ENCODE measurements at places on chromosomes 5 and 9. TPM values are rescaled to one million over a fixed set of nuclear protein-coding genes. Genes with fewer than 3 reads are reported as not detected.

The POU4F3 gene
- not detected for polyA plus RNA-seq

The GOLM1 gene
- 187 TPM for polyA plus RNA-seq

DNA sequence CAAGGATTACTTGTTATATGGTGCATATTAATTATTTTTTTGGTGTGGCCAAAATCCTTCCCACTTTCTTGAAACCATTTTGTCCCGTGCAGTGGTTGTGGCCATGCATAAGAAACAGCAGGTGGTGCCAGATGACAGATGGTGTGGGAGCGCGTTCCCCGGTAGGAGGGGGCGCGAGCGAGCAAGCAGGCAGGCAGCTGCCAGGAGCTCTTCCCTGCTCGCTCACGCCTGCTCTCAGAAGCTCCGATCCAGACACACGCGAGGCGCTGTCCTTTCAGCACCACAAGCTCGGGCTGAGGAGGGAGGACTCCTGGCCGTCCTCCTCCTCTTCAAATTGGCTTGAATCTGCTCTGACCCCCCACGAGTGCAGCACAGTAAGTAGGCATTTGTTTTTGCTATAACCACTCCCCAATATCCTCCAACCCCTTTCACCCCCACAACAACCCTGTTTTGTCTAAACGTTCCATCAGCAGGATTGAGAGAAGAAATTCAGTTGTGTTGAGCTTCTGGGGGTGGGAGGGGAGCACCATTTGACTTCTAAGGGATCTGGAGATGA, at the start of gene NSG2:
NSG2 (plus strand) TSS at position 237 of the 556 bp plus-strand sequence. CDS start 1,050 bp downstream, outside the sequence.
- no peak for DNase-seq

DNA sequence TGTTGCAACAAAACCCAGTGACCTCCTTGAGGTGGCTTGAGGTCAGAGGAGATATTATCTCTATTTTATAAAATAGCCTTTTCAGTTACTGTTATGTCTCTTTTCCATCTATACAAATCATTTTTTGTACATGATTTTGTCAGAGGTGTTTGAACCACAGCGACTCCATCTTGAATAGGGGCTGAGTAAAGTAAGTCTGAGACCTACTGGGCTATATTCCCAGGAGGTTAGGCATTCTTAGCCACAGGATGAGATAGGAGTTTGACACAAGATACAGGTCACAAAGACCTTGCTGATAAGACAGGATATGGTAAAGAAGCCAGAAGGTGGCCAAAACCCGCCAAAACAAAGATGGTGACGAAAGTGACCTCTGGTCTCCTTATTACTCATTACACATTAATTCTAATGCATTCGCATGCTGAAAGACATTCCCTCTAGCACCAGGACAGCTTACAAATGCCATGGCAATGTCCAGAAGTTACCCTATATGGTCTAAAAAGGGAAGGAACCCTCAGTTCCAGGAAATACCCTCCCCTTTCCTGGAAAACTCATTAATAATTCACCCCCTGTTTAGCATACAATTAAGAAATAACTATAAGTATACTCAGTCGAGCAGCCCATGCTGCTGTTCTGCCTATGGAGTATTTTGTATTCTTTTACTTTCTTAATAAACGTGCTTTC, 283.9 kb upstream of the ISL1 start:
- no peak for DNase-seq

DNA sequence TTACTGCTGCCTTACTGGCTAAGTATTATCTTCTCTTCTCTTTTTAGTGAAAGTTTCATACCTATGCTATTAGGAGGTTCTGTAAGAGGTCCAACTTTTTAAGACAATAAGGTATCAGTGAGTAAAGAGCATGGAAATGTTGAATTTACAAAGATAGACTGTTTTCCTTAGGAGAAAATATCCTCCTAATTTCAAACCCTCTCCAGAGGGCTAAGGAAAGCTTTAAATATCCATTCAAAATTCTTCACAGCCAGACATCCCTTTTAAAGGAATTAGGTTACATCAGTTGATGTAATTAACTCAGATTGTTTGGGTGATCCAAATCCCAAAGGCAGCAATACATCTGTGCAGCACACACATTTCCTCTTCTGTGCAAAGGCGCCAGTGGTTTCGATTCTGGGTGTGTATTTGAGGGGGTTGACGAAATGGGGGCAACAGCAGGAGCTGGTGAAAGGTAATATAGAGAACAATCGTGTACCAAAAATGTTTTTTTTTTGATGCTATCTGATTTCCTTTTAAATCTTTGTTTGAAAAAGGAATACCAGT, 273.8 kb upstream of the RPS23 start:
- DNase-seq, result no peak

- no peak for DNase-seq
Measured at GRCh38 chr5:153752890-153753289, 262.4 kb downstream of the GRIA1 start.

DNA sequence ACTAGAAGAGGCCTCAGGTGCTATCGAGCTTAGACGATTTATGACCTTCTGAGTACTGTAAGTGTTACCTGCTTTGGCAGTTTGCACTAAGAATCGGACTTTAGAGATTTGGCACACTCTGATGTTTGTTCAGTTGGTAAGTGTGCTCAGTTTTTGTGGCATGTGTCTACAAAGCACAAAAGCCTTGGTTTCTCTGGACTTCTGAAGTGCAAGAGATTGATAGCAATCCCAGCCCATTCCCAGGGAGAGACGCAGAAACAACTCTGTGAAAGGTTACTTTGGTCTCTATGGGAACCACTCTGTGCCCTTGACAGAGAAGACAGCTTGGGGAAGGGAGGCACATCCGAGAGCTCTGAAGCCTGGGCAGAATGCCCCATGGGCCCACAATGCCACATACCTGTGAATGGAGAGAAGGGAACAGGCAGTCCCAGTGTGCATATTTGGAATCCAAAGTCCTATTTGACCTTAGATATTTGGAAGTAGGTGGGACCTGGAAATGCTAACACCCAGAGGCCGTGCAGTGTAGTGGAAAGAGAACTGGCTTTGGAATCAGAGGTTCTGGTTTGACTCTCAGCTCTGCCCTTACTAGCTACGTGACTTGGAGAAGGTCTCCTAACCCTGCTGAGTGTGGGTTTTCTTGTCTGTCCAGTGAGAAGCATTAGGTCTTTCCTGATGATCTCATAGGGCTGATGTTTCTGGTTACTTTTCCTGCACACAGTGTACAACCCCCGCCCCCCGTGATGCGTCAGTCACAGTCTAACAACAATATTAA, 194.3 kb upstream of the VLDLR start:
- DNase-seq, result no peak

DNA sequence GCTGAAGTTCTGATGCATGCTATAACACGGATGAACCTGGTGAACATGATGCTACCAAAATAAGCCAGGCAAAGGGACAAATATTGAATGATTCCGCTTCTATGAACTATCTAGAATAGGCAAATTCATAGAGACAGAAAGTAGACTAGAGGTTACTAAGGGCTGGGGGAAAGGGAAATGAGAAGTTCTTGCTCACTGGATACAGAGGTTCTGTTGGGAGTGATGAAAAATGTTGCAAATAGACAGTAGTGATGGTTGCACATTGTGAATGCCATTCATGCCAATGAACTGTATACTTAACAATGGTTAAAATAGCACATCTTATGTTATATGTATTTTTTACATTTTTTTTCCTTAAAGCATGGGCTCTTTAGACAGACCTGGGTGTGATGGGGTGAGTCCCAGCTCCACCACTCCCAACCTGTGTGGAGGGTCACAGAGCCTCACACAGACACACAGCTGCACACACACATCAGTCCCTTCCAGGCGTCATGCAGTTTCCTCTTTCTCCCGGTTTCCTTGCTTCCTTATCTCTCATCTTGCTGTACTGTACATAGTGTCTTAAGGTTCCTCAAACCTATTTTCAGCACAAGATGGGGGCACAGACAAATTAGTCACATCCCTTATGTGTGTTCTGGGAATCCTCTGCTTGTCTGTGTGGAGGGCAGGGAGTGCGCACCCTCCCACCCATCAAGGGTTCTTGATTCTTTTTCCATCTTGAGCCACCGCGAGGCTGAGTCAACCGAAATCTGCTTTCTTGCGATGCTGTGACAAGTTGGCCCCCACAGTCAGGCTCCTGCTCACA, 192.9 kb downstream of the CRB2 start:
- DNase-seq, result no peak

DNA sequence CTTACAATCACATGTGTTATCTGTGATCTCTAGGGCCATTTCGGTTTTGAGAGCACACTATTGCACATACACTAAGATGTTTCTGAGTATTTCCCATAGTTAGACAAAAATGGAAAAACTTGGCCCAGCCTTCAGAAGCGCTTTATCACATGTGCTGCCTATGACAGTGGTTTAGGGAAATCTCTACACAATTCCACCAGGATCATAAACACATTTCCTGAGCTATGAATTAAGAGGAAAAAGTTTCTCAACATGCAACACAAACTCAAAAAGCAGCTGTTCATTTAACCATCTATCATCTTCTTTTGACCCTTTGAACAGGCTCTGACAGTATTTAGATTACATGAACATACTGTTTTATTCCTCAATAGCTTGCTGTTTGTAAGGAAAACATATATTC, 15.1 kb downstream of the FGF1 start:
- DNase-seq, result no peak

DNA sequence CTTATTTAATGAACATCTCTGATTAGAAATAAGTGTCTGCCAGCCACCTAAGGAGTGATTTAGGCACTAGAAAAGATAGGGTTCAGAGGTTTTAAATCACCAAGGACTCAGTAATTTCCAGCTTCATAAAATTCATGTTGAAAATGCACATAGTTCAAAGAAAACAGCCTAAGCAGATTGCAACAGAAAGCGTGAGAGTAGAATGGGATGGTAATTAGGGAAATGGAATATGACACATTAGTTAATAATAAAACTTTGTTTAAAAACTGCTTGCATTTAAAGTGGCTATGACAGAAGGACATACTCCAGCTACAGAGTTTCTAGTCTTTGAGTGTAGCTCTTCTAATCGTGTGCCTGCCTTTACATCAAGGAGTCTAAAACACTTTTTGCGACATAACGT, 490.8 kb downstream of the TLE4 start:
- no peak for DNase-seq

DNA sequence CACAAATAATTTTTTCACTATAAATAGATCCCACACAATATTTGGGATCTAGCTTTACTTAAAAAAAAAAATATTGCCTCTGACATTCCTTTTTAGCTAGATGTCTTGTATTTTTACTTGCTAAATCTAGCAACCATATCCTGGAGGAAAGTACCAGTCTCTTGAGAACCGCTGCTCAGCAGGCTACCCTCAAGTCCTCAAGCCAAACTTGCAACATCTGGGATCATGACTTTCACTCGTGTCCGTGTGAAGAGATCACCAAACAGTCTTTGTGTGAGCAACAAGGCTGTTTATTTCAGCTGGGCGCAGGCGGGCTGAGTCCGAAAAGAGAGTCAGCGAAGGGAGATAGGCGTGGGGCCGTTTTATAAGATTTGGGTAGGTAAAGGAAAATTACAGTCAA, 180.3 kb upstream of the FER start:
- DNase-seq, result no peak

The SLC4A9 gene
- polyA plus RNA-seq, result not detected

GRCh38 chr5:74579215-74579614, 61.3 kb downstream of the ENC1 start:
- DNase-seq, result no peak

The SMIM33 gene
- polyA plus RNA-seq, result 4.7 TPM

- no peak for DNase-seq
Measured at GRCh38 chr5:39270225-39270848, 51.0 kb upstream of the FYB1 start.

- DNase-seq, result no peak
Measured at GRCh38 chr5:137672001-137672400, 63.9 kb downstream of the KLHL3 start.

The FGF1 gene
- polyA plus RNA-seq, result 0.60 TPM

GRCh38 chr9:12464910-12465512, 228.2 kb upstream of the TYRP1 start:
- DNase-seq, result no peak

The OR1Q1 gene
- polyA plus RNA-seq, result not detected

DNA sequence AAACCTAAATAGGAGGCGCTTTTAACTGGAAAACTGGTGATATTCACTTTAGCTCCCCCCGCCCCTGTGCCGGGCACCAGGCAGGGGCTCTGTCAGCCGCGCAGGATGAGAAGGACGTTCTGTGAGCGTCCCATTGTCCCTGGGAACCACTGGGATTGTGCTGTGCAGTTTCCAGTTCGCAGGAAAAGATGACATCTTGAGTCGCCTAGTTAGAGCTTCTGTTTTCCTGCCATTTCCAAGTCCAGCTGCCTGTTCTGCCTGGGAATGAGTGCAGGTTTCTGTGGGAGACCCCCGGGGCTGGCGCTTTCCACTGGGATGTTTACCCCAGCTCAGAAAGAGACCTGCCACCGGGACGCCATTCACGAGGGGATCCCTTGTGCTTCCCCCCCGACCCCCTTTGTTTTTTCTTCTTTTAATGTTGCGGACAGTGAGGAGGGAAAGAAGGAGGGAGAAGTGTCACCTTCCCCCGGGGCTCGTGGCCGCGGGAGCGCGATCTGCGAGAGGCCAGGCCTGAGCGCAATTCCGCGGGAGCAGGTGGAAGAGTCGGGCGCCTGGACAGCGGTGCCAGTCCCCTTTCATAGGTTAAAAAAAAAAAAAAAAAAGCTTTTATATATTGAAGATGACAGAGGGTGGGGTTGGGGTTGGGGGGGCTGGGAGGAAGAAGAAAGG, 121.5 kb downstream of the RMI1 start:
- DNase-seq, result no peak

The SNCAIP gene
- polyA plus RNA-seq, result not detected

- DNase-seq, result no peak
Measured at GRCh38 chr9:120846251-120846889, 3.6 kb upstream of the PSMD5 start.

DNA sequence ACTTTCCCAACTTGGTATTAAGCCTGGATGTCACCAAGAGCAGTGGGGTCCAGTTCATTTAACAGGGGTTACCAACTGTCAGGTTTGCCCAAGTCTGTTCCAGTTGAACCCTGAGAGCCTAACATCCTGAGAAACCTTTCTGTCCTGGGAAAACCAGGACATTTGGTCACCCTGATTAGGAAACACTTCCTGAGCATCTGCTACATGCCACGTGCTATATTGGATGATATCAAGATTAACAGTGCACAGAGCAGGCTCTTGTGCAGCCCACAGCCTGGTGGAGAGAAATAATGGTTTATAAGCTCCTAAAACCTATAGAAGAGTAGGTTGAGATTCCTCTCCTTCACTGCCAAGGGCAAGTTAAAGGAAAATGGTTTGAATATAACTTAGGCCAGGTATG, 102.9 kb upstream of the RAD23B start:
- DNase-seq, result no peak
